Ecto neural progenitor cell (in vitro differentiated cells): ENCODE measurements at places on chromosomes 1 and 21.
A peak's percentile ranks its signal among the peaks of the same experiment; 100 is the strongest.

DNA sequence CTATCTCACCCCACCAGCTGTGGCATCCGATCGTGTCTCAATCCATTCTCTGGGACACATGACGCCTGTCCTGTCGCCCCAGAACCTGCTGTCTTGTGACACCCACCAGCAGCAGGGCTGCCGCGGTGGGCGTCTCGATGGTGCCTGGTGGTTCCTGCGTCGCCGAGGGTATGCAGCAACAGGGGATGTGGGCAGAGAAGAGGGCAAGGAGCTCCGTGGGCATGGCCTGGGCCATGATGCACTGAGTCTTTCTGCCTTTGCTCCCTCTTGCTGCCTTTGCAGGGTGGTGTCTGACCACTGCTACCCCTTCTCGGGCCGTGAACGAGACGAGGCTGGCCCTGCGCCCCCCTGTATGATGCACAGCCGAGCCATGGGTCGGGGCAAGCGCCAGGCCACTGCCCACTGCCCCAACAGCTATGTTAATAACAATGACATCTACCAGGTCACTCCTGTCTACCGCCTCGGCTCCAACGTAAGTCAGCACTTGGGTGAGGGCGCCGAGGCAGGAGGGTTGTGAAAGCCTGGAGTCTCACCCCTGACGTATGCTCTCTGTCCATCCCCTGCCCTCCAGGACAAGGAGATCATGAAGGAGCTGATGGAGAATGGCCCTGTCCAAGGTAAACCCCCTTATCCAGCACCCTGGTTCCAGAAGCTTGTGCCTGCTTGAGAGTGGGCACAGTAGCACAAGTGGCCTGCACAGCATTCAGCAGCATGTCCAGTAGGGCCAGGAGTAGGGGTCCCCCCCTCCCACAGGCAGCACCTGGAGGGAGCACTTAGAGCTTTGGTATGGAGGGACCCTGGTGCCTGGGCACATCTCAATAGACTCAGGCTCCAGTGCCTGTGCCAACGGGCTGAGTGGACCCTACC lies 8.8 kb downstream of the TINAGL1 start:
- DNase-seq: peak; percentile 34

- DNase-seq: peak; percentile 53
Observed at GRCh38 chr21:42925114-42925926, at the start of gene ERVH48-1. Gene ERVH48-1 (minus strand): TSS chr21:42925630. CDS start chr21:42919006, 6,624 bp downstream.

- DNase-seq: no peak
Observed at GRCh38 chr1:82830690-82831380, 1030.1 kb downstream of the ADGRL2 start.

DNA sequence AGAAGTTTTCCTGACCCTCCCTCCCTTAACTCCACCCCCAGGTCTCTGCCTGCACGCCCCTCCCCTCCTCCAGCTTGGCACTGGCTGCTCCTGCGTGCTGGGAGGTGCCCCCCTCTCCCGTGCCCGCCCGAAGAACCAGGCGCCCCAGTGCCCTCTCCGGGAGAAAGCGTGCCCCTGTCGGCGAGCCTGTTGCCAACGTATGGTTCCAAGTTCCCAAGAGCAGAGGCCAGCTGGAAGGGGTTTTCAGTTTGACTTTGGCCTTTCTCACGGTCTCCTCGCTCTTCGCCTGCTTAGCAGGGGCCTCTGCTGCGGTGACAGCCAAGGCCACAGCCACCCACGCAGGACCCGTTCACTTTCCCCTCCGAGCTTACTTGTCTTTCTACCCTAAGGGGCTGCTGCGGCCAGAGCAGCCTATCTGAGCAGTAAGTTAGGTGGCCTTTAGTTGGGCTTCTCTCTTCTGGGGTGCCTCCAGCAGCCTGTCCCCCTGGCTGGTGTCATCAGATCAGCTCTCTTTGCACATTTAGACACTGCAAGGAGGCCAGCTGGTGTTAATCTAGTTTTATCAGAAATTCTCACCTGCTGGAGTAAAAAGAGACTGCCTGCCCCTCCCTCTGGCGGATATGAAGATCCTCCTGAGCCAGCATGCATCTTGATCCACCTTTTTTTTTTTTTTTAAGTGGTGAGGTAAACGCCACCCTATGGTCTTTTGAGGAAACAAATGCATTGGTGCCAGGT lies 1.5 kb downstream of the STUM start:
- DNase-seq: peak; percentile 57

DNA sequence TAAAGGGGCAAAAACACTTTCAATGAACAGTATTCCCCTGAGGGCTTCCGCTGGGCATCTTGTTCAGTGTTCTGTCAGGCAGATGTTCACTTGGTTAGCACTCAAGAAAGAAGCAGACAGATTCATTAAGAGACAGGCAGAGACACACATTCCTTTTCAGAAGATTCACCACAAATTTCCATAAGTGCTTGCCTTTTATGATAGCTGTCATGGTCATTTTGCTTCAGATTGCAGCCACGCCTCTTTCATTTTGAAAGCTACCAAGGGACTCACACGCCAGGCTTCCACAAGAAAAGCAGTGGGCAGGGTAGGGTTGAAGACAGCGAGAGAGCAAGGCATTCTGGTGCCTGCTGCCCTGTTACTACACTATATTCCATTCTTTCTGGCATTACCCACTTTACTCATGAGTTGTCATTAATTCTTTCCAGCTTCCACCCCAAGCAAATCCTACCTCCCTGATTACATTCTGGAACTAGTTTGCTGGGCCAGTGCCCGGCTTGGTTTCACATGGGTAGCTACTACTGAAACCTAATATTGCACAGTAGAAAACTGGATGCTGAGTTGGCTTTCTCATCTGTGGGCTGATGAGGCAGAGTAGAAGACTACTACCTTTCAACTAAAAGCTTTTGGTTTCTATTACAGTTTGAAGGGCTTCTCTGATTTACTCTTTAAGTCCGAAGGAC lies 91.2 kb upstream of the COL24A1 start:
- no peak for DNase-seq

GRCh38 chr1:229088711-229089110 lies 182.2 kb upstream of the RAB4A start:
- DNase-seq: no peak

GRCh38 chr1:20385630-20386029 lies 95.0 kb downstream of the VWA5B1 start:
- DNase-seq: no peak

DNA sequence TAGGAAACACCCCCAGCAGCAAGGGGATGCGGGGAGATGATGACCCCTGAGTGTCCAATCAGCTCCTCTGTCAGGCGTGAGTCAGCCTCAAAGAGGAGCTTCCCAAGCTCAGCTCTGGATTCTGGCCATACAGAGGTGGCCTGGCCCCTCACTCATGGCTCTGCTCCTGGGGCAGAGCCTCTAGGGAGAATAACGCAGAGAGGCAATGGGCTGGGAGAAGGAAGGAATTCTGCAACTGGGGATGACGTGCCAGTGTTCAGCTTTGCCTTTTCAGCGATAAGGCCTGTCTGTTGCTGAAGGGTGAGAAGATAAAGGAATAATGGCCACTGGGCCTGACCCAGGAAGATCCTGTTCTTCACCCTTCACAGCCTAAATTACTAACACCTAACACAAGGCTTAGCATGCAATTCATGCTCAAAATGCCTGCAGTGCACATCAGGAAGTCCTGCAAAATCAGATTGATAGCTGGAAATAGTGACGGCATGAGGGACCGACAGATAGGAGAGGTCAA lies 92.2 kb downstream of the TBX19 start:
- peak; percentile 39 for DNase-seq

- no peak for DNase-seq
Observed at GRCh38 chr1:40880813-40881549, 18.8 kb upstream of the CITED4 start.

DNA sequence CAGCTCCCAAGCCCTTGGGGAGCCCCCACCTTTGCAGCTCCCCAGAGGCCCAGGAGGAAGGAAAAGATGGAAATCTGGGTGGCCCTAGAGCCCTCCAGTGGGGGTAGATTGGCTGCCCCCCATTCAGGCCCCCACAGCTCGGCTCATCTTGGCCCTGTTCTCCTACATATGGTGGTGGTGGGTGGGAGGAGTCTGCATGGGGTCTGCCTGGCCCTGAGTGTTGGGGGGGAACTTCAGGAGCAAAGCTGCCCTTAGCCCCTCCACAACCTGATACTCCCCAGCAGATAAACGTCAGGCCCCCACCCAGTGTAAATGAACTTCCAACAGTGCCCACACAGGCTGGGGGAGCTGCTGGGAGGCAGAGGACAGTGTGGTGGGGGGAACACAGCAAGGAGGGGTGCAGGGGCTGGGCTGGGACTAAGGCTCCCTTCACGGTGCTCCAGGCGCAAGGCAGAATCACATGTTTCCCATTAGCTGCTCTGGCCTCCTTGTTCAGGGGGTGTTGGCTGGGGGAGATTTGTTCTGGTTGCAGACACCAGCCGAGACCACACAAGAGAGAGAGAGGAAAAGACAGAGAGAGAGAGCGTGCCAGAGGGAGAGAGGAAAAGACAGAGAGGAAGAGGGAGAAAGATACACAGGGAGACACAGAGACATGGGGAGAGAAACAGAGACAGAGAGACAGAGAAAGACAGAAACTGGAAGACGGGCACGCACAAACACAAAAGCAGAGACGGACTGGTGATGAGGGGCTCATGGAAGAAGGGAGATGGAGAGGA lies 42.6 kb downstream of the AHDC1 start:
- DNase-seq: no peak

DNA sequence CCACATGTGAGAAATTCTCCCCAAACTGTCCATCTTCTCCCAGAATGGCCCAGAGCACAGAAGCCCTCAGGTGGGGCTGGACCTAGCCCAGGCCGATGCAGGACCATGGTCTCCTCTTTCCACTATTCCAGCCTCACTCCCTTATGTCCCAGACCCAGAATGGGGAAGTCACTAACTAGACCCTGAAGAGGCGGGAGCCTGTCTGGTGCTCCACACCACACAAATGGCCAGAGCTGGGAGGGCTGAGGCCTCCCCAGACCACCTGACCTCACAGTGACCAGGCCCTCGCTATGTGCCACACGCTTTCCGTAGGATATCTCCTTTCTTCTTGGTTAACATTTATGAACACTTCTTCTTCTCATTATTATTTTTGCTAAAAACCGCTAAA lies 54.9 kb upstream of the EDN2 start:
- DNase-seq: no peak

DNA sequence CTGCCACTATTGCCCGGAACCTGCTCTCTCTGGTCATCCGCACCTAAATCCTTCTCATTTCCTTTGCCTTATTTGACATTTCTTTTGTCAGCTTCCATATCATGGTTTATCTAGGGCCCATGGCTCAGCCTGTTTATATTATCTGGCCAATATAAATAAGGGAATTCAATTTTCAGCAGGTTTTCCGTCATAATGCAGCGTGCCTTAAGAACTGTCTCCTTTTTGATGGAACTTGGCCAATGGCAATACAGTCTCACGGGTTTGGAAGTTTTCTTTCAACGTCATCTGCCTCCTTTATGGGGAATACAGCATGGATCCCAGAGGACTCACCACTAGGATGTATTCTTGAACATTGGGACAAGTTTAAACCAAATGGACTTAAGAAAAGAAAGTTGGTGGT lies 77.8 kb upstream of the KIAA0040 start:
- DNase-seq: no peak

DNA sequence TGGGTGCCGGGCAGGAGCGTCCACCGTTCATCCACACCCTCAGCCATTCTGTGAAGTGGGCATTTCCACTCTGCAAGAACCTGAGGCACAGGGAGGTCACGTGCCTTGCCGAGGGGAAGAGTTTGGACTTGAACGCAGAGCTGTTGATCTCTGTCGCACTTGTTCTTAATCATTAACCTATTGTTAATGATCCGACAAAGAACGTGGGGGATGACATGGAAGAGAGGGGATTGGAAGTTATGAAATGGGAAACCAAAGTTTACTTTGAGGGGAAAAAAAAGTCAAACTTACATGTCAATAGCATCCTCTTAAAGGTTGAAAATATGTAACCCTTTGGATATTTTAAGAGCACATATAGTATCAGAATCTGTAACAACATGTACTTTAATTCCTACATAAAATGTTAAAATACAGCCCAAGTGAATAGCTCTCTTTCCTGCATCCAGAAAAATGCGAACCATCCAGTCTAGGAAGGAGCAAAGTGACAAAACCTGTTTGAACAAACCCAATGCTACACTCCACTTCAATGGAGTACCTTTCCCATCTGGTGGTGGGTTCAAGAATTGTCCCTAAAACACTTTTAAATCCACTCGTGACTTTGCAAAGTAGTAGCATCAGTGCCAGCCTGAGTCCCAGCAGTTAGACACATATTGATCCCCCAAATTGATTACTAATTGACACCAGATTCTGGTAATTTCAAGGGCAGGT lies 75.5 kb downstream of the SETD4 start:
- DNase-seq: no peak

GRCh38 chr1:156768610-156769295 lies 1.4 kb downstream of the PRCC start:
- no peak for DNase-seq

DNA sequence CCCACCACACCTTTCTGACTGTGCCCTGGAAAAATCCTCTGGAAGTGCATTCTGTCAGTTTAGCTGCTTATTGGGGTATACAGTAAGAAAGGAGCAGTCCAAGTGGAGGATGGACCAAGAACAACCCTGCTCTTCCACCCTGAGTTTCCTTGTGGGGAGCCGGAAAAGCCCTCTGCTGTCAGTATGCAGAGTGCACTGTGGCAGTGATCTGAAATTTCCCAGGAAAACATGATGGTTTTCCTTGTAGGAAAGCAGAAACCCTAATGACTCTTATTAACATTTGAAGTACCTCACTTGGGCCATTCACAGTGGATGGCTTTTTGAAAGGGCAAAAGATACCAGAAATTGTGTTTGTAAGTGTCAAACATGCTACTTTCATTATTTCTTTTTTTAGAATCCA lies 20.5 kb downstream of the ELAVL4 start:
- DNase-seq: no peak
